ENCODE measurements at places on chromosomes 4 and X. TPM values are rescaled to one million over a fixed set of nuclear protein-coding genes. Genes with fewer than 3 reads are reported as not detected.

GRCh38 chr4:3445829-3446545, 4.2 kb downstream of the HGFAC start:
- DNase-seq = no peak

GRCh38 chr4:123943976-123944375, 547.4 kb downstream of the SPRY1 start:
- DNase-seq = no peak

DNA sequence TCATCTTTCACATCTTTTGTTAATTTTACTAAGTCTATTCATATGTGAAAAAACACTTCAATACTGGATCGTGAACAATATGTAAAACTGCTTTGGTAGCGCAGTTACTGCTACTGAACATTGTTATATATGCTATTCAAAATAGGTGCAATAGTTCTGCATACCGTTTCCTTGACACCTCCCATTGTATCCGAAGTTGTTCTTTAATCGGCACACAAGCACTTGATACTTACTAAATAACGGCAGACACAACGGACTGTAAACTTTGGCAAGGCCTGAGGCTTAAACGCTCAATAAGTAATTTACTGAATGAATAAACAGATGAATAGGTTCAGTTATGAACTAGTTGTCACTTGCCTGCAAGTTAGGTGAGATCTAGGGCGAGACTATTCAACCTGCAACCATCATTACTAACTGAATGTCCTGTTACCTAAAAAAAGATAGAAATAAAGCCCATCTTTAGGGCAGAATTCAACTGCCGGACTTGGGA, 620 bp downstream of the ANAPC10 start:
- no peak for DNase-seq

HTN1 gene
- not detected for total RNA-seq

PCDH10 gene
- total RNA-seq = not detected

RIPPLY1 gene
- total RNA-seq = not detected

FGF13 gene
- total RNA-seq = not detected

HPGD gene
- 7.8 TPM for total RNA-seq

Data from T-cell (primary cell).